ENCODE measurements at places on chromosomes 1 and 21.

GRCh38 chr1:201614262-201615015, 75.5 kb downstream of the NAV1 start:
- DNase-seq = no peak

DNA sequence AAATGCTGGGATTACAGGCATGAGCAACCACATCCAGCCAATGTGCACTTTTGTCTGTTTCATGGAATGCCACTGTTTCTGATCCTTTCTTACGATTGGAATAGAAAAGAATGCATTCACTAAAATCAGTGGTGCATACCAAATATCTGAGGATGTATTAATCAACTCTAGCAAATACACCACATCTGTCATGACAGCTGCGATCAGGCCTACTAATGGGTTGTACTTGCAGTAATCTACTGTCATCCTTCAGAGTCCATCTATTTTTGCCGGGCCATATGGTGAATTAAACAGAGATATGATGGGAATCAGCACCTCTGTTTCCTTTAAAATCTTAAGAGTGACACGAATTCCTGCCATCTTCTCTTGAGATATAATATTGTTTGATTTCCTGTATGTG, 8.5 kb upstream of the USP1 start:
- no peak for DNase-seq

- no peak for DNase-seq
Measured at GRCh38 chr1:160491017-160491416, 32.0 kb downstream of the SLAMF6 start.

DNA sequence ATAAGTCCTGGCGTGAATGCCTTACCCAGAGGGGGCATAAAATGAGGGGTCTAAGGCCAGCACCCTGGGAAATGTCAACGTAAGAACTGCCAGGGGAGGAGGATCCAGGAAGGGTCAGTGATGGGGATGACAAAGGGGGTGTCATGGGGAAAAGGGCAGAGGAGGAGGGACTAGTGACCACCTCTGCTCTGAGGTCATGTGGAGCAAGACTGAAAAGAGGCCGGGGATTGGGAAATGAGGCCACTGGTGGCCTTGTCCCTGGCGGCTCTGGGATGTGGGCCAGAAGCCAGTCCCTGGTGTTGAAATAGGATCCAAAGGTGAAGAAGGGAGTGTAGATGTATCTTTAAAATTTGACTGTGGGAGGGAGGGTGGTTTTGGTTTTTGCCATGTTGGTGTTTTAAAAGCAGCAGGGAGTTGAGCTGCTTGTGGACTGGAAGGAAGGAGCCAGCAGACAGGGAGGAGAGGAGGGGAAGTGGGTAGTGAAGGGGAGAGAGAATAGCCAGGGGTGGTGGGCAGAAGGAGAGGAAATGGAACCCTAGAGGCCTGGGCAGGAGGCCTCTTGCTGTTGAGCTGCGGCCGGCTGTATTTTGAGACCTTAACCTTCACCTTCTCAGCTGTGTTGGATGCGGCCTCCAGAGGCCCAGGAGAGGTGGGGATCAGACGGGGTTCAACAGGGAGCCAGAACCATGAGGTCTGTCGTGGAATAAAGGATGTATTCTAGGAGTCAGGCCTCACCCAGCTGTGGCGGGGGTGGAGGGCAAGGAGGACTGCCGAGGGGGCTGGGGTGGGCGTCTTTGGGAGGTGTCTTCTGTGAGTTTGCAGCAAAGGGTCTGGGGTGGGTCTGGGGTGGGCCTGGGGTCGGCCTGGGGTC, 92.5 kb downstream of the DHRS3 start:
- DNase-seq = no peak

GRCh38 chr1:214708321-214708955, 105.4 kb downstream of the CENPF start:
- no peak for DNase-seq

Measured in NCI-H187 (cell line).